ENCODE measurements at places on chromosomes 7 and 10.
A peak's percentile ranks its signal among the peaks of the same experiment; 100 is the strongest.

- no peak for DNase-seq
Observed at GRCh38 chr10:15254808-15255648, 86.5 kb upstream of the NMT2 start.

GRCh38 chr10:22550732-22551131, 163.6 kb downstream of the PIP4K2A start:
- peak; percentile 39 for DNase-seq

GRCh38 chr7:155323001-155323638, 25.4 kb downstream of the INSIG1 start:
- DNase-seq, result no peak

GRCh38 chr10:3941676-3942075, 156.7 kb upstream of the KLF6 start:
- no peak for DNase-seq

- no peak for DNase-seq
Observed at GRCh38 chr10:32949221-32949678, 8.8 kb downstream of the ITGB1 start.

GRCh38 chr10:76033457-76034196, 602.2 kb downstream of the LRMDA start:
- DNase-seq, result no peak

GRCh38 chr10:17665747-17666146, 21.8 kb downstream of the STAM start:
- no peak for DNase-seq

DNA sequence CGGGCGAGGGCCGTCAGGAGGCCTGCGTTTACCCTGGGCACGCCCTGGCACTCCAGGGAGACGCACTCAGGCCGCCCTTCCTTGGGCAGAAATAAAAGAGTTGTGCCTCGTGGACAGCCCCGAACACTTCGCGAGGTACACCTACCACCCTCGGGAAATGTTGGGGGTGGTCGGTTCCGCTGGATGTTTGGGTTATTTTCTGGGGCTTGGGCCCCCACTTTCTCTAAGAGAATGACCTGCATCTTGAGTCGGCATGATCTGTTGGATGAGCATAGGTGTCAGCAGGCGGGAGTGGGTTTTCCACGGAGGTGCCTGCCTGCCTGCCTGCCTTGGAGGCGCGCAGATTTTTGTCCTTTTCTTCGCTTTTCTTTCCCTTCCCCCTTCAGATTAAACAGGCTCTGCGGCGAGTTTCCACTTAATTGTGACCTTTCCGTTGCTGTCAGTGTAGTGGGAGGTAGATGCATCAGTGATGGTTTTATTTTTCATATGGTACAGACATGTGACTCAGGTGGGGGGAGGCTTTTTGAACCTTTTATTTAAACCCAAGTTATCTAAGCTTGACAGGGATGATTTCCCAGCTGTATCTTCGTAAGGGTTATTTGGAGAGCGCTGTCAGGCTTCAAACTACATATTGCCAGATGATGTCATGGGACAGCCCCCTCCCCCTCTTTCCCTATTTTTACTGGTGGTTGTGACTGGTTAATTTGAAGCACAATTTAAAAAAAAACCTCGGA, 661 bp downstream of the HECTD2 start:
- peak; percentile 17 for DNase-seq

- DNase-seq, result no peak
Observed at GRCh38 chr7:14419531-14419930, 430.1 kb upstream of the ETV1 start.

DNA sequence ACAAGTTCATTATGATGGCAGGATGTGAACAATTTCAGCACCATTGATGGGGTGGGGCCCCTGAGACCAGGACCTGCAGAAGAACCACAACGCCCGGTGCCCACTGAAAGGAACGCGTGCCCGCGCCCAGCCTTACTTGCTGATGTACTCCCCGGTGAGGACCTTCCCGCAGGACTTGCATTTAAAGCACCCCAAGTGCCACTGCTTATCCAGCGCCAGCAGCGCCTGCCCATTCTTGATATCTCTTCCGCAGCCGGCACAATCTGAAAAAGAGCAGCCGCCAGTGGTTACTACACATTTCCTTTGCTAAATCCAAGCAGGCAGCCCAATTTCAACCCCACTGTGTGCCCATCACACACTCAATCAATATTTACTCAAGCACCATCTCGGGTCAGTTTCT, 110.6 kb downstream of the ABLIM1 start:
- no peak for DNase-seq

DNA sequence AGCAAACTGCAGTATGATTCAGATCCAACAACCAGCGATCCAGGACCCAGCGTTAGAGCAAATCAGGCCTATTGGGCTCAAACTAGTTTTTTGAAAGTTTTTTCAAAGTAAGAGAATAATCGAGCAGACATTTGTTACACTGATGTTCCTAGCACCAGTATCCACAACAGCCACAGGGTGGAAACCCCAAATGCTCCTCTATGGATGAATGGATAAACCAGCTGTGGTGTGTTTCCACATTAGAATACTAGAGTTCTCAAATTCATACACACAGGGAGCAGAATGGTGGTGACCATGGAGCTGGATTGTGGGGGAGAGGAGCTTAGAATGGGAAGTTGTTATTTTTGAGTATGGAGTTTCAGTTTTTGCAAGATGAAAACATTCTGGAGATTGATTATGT, 60.7 kb downstream of the PDIA4 start:
- no peak for DNase-seq

DNA sequence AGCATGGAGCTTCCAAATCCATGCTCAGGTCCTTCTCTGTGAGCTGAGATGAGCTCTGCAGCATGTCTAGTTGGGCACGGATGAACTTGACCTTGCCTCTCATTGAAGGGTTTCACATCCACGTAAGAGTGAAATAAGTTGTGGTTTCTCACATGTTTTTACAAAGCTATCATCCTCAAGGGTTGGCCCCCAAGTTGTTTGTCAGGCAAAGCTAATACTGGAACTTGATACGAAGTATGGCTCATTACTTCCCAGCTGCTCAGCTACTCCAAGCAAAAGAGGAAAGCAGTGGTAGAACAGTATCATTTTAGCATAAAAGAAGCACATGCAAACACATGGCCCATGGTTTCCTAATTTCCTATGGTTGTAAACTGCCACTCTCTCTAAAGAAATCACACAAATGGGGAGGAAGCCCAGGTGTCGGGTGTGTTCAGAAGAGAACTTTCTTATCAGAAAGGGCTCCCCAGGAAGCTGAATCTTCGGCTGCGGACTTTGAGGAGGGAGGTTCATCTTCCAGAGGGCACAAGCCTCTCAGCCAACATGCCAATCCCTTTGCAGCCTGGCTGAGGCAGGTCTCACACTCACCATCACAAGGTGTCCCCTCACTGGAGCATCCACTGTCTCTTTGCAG, 45.3 kb downstream of the PDLIM1 start:
- peak; percentile 70 for DNase-seq

Data from GM10248 (cell line).